ENCODE measurements at places on chromosomes 6 and 20.

GRCh38 chr6:130382872-130383490 is 17.2 kb downstream of the TMEM200A start:
- DNase-seq = no peak

DNA sequence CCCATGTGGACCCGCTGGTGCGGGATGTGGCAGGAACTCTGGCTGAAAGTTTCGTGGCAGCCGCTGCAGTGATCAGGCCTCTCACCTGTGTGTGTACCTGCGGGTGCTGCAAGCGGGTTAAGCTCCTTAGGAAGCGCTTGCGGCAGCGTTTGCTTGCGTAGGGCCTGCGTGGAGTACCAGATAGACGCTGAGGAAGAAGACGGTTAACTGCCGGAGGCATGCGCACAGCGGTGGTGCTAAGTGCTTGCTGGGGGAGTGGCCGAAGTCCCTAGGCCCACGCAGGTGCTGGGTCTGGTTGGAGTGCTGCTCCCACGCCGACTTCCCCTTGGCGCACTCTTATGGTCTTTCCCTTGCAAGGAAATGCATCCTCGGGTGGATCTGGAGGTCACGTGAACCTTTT is 23.0 kb downstream of the ZSCAN31 start:
- DNase-seq = no peak

- no peak for DNase-seq
Observed at GRCh38 chr6:147787417-147787816, 278.9 kb downstream of the SAMD5 start.

- no peak for DNase-seq
Observed at GRCh38 chr6:12345694-12346058, 55.5 kb downstream of the EDN1 start.

- no peak for DNase-seq
Observed at GRCh38 chr6:72950114-72950860, 275.0 kb downstream of the KHDC1L start.

DNA sequence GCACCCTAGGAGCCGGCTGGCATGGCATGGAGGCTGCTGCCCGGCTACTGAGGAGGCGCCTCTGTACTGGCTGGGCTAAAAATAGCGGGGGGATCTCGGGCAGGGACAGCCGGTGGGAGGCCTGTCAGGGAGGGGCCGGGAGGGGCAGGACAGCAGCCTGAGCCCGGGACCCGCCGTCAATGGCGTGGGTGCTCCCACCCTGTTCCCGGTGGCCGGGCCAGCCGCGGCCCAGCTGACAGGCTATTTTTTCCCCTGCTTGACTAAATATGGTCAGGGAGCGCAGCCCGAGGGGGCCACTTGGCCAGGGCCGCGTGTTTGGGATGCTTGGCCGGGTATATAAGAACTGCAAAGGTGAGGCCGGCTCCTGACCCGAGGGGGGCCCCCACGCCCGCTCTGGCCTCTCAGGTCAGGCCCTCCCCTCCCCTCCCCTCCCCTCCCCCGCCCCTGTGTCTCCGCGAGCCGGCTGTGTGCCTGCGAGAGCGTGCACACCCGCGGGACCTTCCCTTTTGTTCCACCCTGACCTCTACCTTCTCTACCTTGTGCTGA is 74.4 kb upstream of the GATA5 start:
- no peak for DNase-seq

DNA sequence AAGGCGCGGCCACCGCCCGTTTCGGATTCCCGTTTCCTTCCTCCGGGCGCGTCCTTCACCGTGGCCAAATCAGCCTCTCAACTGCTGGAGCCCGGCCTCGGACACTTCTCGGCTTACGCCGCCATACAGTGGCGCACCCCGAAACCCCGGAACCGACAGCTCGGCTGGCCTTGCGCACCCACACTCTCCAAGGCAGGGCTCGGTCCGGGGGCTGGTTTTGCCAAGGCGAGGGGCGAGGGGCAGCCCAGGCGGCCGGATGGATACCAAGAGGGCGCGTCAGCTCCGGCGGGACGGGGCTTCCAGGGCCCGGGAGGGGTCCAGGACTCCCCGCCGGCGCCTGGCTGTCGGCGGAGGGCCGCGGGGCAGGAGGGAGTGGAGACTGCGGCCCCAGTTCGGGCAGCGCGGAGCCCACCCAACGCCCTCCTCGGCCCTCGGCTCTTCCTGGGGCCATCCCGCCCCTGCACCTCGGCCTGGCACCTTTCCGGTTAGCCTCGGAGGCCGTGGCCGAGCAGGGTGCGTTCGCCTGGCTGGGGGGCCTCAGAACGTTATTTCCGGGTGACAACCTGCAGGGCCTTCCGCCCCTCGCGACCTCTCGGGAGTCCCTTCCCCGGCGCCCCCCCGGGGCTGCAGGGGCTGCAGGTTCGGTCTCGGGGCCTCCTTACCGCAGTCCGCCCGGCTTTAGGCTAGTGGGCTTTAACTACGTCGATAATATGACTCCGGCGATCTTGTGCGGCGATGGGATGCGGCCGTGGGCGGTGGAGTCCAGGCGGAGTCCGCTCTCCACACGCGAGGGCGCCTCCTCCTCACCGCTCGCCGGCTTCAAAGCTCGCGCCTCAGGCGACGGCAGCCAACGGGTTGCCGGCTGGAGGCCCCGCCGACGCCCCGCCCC is 697 bp upstream of the CEP43 start:
- peak; percentile 2 for DNase-seq

DNA sequence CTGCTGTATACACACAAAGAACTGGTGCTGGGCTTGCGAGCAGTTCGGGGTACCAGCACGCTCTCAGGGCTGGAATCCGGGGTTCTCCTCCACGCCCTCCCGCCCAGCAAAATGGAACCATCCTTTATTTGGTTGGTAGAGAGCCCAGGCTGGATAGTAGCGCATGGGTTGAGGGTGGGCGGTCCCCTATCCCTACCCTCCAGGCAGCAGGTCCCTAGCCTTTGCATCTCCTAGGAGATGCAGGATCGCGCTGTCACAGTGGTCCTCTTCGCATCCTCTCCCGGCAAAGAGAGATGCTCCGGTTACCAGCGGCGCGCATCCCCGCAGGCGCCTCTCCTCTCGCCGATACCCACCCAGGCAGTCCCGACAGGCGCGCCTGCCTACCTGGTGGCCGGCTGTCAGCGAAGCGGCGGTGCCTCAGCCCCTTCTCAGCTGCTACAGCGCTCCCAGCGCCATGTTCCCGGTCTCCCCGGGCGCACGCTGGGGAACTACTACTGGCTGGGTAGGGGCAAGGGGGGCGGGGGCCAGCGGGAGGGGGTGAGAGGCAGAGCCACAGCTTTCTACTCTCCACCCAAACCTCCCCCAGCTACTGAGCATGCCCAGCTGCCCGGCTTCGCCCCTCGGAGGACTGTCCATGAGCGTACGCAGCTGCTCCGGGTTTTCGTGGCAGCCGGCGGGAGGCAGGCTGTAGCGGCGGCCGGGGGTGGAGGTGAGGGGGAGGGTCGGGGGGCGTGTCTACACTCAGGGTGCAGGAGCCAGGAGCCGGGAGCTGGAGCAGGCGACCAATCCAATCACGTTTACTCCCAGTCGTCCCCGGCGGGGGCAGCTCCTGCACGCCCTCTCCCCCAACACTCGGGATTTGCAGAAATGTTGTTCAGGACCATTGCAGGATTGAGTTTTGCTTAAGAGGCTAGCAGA is at the start of gene PAK5:
Gene PAK5, minus strand, starts transcription at position 699 of the 918 bp plus-strand sequence. CDS start 194,748 bp downstream, outside the sequence.
- no peak for DNase-seq

DNA sequence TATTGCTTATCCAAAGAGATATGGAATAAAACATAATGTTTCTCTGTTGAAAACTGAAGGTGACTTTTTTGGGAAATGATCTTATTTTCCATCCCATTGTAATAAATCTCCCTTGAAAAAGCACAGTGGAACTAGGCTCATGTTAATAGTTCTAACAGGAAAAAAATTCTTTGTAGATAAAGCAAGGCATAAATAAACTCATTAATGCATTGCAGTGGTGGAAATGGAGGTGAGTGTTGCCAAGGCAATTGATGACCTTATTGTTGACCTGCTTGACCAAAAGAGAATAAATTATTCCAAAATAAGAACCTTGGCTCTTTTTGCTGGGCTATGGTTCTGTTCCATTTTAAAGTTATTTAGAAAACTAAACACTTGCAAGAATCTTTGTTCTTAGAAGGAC is 55.2 kb downstream of the TRMT11 start:
- DNase-seq = no peak

GRCh38 chr20:6265204-6265904 is 142.5 kb upstream of the FERMT1 start:
- DNase-seq = no peak

DNA sequence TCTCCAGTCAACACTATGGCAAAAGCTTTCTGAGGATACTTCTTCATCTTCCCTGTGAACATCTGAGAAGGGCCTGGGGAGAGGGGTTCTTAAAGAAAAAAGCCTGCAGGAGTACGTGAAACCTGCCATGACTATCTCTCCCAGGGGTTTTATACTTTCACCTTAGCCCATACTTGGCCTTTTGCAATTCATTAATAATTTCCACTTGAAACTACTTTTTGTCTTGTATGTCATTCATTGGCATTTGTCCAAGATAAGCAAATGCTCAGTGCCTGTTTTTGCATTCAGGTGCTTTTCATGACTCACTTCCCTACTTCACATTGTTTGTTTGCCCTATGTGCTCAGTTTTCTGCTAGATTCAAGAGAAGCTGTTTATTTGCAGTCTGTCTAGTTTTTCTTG is 580.3 kb upstream of the GJE1 start:
- no peak for DNase-seq

DNA sequence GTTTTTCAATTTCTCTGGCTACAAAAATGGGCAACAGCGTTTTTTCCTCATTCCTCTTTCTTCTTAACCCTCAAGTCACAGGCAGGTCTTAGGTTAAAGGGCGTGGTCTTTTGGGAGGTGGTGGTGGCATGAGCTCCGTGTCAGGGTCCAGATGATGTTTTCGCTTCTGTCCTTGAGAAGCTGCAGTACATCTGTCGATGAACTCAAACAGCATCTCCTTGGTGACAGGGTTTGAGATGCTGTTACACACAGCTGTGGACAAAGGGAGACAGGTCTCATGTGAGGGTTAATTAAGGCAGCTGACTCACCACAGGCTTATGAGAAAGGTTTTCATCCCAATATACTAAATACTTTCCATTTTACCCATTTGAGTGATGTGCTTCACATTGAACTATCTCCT is 350.8 kb downstream of the RNGTT start:
- no peak for DNase-seq

GRCh38 chr20:32761831-32762753 is at the start of gene DNMT3B:
DNMT3B (plus strand) TSS chr20:32762385; CDS start chr20:32780324, 17,939 bp downstream.
- DNase-seq = peak; percentile 77

GRCh38 chr20:46823271-46823751 is 71.3 kb upstream of the EYA2 start:
- DNase-seq = no peak

- no peak for DNase-seq
Observed at GRCh38 chr20:32128167-32128566, 18.7 kb downstream of the TM9SF4 start.

- DNase-seq = no peak
Observed at GRCh38 chr20:37521061-37521771, at the start of gene NNAT. NNAT (plus strand) TSS chr20:37521250; CDS start chr20:37521332, 82 bp downstream.

DNA sequence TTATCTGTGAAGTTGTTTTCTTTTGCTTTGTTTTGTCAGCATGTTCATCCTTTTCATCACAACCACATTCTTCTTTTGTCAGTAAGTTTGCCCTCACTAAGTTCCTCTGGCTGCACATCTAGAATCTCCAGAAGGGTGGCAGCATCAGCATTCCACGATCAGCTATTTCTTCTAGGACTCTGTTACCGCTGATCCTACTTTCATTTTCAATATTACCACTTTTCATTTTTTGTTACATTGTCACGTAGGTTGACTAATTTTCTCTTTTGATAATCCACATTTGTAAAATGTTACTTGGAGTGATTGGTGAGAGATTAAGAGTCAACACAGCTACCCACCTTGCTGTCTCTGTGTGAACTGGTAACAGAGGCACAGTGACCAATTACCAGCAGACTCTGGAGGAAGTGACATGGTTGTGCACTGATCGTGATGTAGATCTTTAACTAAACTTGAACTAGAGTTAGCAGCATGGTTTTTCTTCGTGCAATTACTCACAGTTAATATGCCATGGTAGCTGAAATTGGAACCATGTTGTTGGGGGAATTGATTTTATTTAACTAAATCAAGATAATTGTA is 307.9 kb upstream of the SLC35B3 start:
- no peak for DNase-seq
